ENCODE measurements at places on chromosomes 5 and 9.

- no peak for DNase-seq
Observed at GRCh38 chr5:122351416-122352157, 39.5 kb downstream of the SNCAIP start.

- no peak for DNase-seq
Observed at GRCh38 chr5:17065458-17065857, 129.4 kb upstream of the MYO10 start.

GRCh38 chr9:133268335-133269056 is 6.5 kb downstream of the ABO start:
- no peak for DNase-seq

GRCh38 chr9:78892769-78893168 is 595.8 kb downstream of the PSAT1 start:
- DNase-seq: no peak

DNA sequence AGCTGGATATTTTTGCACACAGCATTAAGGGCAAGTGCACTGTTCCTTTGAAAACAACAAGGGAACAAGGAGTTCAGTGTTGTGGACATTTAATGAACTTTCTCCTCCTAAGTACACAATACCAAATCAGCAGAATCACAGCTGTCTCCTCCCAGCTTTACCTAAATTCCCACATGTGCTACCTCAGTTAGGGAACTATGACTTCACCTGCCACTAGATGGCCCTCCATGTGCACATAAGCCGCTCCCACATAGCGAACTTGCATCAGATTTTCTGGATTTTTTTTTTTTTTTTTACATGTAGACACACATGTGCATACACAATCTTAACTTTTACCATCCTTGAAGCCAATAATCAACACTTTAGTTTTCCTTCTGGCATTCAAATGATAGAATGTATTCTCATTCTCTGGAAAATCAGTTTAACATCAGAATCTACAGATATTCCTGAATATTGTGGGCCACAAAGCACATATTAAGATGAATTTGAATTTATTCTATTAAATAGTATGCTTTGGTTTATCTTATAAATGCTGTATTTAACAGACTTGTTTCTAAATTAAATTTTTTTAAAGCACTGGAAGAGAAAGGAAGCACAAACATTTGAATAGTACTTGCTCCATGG is 123.6 kb downstream of the PALM2AKAP2 start:
- DNase-seq: peak; percentile 80

- no peak for DNase-seq
Observed at GRCh38 chr5:155303120-155303519, 289.6 kb downstream of the KIF4B start.

DNA sequence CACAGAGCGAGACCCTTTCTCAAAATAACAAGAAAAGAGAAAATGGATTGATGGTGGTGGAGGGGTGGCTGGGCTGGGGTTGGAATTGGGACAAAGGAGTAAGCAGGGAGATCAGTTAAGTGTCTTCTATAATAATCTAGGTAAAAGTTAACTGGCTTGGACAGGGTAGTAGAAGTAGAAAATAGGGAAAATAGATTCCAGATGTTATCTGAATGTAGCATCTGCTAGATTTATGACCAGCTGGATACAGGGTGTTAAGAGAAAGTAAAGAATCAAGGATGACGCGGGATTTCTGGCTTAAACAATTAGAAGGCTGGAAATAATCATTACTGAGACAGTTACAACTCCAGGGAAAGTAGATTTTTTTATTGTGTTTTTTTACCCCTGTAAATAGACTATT is 13.0 kb downstream of the PPP6C start:
- no peak for DNase-seq

DNA sequence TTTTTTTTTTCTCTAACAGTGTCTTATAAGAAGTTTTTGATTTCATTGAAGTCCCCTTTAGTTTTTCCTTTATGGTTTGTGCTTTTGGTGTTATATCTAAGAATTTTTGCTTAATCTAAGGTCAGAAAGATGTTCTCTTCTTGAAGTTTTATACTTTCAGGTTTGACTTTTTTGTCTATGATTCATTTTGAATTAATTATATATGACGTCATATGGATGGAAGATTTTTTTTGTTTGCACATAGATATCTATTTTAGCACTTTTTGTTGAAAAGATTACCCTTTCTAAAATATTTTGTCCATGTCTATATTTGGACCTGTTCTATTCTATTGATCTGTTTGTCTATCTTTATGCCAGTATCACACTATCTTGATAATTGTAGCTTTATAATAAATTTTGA is 16.3 kb downstream of the UBAP1 start:
- no peak for DNase-seq

GRCh38 chr9:129381481-129381957 is 203.5 kb upstream of the IER5L start:
- DNase-seq: no peak

- no peak for DNase-seq
Observed at GRCh38 chr5:89301321-89302025, 418.5 kb upstream of the MEF2C start.

DNA sequence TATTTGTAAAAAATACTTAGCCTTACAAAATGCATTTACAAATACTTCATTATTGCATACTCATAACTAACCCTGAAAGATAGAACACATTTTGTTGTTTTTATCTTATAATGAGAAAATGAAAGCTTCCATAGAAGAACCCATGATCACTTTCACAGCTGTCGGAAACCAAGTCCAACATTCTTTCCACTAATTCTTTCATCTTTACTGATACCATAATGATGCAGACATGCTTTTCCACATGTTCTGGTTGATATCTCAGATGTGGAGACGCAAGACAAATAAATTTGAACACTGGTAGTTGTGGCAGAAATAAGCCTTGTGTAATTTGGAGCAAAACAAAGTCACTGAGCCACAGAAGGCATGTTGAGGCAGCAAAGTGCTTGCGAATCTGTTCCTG is 136.0 kb downstream of the FBXO4 start:
- no peak for DNase-seq

DNA sequence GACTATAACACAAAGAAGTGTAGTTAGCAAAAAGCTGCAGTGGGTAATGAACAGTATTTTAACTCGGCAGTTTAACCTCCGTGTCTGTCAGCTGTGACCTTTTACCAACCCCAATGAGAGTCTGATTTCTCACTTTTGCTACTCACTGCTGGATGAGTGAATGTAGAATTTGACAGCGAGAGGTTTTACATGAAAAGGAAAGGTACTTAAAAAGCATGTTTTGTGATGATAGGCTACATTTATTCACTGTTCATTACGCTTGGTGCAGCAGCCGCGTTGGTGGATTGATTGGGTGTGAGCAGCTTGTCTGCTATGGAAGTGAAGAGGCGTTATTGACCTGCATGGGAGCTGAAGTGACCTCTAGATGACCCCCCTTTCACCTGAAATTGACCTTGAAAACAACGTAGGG is 867.7 kb downstream of the NR2F1-AS1 start:
- no peak for DNase-seq

- DNase-seq: peak; percentile 68
Observed at GRCh38 chr5:98927242-98927988, 1.4 kb downstream of the CHD1 start.

DNA sequence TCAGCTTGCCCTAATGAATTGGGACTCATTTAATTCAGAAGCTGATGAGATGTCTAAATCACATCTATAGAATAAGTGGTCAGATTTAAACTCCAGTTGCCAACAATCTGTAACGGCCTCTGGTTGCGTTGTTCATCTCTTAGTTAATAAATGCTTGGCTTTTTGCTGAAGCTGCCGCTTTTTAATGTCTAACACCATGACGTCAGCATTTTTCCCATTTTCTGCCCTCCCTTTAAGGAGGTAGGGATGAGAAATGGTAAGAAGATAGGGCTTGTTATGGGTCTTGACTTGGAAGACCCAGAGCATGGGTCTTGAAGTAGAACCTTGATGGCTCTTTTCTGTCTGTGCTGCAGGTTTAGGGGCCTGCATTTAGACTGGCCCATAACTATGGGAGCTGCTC is 33.3 kb downstream of the PALM2AKAP2 start:
- no peak for DNase-seq

- peak; percentile 67 for DNase-seq
Observed at GRCh38 chr5:80481019-80481893, 6.6 kb upstream of the FAM151B start.

DNA sequence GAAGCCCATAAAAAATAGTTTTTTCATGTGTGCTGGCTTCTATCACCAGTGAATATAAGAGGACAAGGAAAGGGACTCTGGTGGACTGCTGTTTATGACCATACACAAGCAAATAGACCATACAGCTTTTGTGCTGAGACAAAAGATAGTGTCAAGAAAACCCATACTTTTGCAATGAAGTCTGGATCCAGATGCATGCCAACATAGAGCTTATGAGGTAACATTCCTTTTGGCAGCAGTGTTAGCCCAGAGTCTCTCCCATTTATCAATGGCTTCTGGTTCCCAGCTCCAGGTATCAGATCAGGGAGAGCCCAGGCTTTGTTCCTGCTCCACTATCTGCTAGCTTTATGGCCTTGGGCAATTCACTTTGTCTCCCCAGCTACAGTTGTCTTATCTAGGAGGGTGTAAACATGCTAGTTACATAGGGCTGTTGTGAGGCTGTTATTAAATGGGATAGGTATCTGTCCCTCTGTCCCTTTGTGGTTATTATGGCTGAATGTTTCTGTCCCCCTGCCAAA is 55.6 kb downstream of the CCDC192 start:
- DNase-seq: no peak

DNA sequence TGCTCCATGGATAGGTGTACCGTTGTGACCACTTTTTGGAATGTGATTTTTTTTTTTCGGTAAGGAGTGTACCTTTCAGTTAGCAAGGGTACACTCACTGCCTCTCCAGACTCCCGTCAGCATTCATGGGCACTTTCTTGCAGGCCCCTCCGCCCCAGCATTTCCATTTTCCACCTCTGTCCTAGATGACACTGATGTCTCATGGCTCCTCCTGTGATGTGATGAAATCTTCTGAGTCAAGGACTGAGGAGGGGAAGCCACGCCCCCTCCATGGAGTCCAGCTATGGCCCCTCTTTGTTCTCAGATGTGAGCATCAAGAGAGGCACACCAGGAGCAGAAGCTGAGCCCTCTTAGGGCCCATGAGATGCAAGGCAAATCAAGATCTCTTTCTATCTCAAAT is 61.8 kb downstream of the CTSL start:
- no peak for DNase-seq

DNA sequence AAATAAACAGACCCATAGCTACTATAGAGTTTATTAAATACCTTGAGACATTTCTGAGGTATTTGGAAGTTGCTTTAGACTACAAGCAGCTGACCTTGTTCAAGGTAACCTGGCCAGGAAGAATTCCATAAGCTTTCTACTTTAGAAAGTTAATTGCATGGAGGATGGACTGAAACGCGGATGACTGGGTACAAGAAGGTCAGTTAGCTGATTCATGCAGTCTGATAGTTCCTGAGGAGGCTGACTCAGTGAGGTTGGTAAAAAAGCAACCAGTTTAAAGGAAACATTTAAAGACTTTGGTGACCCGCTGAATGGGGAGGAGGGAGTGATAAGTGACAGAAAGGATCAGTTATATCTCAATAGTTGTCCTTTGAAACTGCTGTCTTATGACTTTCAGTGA is 670.1 kb upstream of the CDH9 start:
- DNase-seq: no peak

- no peak for DNase-seq
Observed at GRCh38 chr9:4844056-4844838, 51.5 kb downstream of the RCL1 start.

DNA sequence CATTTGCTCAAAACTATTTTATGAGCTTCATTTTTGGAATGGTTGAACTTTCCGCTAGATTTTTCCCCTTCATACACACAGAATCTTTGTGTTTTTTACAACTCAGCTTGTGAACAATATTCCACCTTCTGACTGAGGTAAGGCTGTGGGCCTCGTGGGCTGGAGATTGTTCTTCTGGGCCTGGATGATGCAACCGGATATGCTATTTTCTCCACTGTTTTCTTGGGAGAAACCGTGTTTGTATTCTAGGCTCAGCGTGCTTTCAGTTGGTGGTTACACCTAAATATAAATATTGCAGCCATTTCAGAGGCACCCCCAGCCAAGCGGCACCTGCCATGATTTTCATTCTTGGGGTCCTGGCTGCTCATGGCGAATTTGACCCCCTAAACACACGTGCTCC is 55.2 kb downstream of the IRX1 start:
- no peak for DNase-seq

- no peak for DNase-seq
Observed at GRCh38 chr9:105073147-105073546, 145.2 kb upstream of the ABCA1 start.

DNA sequence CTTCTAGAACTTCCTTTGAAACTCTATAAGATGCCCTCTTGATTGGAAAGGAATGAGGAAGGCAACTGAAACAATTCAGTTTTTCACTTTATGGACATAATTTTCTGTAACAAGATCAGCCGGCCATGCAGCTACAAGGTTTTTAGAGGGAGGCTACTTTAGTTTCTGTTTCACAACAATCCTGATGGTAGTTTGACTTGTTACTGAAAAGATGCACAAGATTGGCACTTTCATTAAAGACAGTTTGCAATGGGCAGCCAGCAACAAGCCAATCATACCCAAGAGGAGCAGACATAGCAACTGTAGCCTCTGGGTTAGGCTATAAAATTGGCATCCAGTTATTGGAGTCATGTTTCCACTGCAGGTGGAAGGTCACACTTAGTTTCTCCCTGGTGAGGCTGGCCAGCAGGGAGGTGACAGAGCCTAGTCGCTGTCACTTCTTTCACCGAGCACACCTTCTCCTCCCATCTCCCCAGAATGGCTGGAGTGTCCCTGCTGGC is 74.3 kb upstream of the TGFBR1 start:
- DNase-seq: no peak

DNA sequence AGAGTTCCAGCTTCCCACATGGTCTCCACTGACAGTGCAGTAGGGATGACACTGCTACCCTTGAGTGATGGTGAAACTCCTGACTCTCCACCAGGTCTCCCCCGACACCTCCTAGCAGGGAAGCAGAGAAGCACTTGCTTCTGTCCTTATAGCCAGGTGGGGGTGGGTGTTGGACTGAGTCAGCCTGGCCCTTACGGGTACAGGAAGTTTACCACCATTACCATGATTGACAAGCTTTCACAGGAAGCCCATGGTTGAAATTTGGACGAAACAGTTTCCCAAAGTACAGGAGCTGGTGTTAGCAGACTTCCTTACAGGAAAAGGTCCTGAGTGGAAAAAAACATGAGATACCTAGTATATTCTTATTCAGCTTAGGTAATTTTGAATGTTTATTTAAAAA is 3.1 kb upstream of the FBXL7 start:
- no peak for DNase-seq

DNA sequence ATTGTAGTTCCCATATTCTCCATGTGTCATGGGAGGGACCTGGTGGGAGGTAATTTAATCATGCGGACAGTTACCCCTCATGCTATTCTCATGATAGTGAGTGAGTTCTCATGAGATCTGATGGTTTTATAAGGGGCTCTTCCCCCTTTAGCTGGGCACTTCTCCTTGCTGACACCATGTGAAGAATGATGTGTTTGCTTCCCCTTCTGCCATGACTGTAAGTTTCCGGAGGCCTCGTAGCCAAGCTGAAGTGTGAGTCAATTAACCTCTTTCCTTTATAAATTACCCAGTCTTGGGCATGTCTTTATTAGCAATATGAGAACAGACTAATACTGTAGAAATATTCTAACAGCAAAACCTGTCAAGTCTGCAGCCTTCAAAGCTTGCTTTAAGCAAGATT is 293.2 kb downstream of the CTNND2 start:
- no peak for DNase-seq

Data from activated CD4-positive, alpha-beta T cell treated with anti-CD3 and anti-CD28 coated beads, Interleukin-2, amount 10 ng/mL, durations not matched to agents 7 days and 5 days (primary cell).